ENCODE measurements at places on chromosomes 2 and 18.

DNA sequence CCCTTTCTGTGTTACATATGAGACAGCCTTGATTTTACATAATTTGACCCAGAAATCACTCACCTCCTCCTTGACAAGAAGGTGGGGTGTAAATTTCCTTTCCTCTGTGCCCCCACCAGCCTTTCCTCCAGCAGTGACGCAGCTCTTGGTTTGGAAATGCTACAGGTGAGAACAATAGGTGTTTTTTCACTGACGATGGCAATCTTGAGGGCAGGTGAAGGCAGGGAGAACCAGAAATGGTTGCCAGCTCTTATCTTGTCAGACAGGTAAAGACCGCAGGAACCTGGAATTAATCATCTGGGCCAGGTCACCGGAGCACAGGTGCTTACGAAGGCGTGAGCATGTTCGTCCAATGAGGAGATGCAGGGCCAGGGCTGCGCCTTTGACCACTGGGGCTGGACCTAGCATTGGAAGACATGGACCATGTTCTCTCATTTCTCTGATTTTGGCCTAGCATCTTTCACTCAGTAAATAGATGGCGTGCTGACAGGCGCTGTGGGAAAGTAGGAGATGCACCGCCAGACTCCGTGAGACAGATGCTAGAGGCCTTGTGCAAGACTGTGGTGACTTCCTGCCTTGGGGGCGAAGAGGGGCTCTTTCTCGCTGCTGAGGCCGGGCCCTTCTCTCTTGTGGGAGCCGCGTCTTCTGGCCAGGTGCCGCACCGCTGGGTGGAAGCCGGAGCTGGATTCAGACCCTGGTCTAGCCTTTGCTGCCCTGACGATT is 4.0 kb downstream of the CIDEA start:
- no peak for DNase-seq

GRCh38 chr2:159086826-159087225 is 118.4 kb downstream of the TANC1 start:
- DNase-seq = no peak

- DNase-seq = no peak
Measured at GRCh38 chr2:42008241-42008921, 39.4 kb upstream of the PKDCC start.

GRCh38 chr2:91477731-91478672 is 2786.5 kb downstream of the RPIA start:
- no peak for DNase-seq

DNA sequence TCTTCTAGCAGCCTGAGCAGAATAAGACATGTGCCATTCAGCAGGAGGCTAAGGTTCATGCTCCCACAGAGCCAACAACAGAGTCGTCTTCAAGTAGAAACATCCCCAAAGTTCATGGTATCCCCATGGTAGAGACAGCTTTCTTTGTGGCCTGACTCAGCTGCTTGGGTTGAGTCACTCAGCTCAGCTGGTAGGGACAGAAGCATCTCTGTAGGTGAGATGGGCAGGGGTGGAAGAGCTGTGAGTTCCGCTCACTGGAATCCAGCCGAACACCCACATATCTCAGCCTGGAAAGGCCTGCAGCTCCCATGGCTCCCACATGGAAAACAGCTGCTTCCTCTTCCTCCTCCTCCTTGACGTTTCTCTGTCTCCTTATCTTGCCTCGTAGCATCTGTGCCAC is 792.7 kb downstream of the RNF144A start:
- DNase-seq = no peak

- no peak for DNase-seq
Measured at GRCh38 chr2:23037596-23037995, 347.4 kb upstream of the KLHL29 start.

DNA sequence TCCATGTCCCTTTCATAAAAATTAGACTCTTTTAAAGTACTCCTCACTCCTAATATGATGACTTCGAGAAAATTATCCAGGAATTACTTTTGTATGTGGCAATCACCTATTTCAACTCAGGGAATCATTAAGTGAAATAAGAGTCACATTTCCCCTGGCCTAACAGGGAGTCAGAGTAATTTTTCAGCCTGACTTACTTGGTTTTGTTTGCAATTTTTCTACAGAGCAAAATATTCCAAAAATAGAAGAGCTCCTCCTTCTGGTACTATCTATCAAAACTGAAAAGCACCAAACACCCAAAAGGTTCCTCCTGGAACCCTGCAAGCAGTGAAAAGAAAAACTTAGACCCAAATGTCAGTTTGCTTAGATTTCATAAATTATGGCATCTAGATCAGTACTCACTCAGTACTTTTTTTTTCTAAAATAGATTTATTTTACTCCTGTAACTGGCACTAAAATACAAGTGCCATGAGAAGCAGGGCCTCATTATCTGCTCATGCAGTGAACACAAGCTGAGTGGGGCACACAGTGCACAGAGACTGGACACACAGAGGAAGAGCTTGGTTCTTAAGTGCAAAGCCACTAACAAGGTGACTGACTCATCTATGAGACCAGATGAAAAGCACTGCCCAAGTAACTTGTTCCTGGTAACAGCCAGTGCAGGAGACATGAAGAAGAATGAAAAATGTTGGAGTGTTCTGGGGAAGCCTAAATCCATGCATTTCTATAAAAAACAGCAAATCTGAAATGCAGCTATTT is 28.7 kb downstream of the ACAA2 start:
- peak; percentile 3 for DNase-seq

GRCh38 chr2:82811946-82812345 is 1647.1 kb downstream of the SUCLG1 start:
- no peak for DNase-seq

DNA sequence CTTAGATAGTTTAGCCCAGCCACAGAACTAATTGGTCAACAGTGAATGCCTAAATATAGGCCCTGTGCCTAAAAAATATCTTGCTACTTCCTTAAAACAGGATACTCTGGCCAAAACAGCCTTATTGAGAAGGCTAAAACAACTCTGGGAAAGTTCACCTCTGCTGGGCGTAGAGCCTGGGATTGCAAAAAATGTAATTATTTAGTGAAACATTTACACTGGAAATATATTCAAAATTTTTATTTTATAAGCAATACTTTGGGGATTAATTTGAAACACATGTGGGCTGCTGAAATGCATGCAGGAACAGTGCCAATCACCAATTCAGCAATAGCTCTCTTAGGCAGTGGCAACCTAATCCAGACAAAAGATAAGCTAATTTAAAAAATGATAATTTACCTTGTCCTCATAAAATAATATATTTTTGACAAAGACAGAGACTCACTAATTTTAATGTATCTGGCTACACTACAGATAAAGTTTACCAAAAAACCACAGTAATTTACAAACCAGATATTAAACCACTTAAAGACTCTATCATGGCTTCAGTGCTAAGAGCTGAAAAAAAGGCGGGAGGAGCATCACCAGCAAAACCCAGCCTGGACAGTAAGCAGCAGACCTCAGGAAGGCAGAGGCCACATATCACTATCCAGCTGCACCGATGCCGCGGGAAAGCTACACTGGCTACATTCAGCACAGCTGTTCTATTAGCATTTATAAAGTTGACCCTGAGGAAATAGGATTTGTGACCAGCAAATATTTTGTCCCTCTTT is 18.5 kb downstream of the TRAK2 start:
- no peak for DNase-seq

DNA sequence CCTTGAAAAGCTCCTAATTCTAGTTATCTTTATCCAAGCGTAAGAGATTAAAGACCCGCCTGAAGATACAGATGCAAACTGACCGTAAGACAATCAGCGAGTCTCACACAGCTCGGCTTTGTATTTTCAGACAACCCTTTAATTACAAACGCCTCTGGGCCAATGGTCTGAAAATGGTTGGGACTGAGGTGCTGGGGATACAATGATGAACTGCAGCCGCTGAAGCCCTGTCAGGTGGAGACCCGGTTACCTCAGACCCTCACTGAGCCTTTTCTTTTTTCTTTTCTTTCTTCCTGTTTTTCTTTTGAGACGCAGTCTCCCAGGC is 715 bp upstream of the CFAP36 start:
- DNase-seq = peak; percentile 23

GRCh38 chr2:5692561-5693286 is 540 bp downstream of the SOX11 start:
- no peak for DNase-seq

DNA sequence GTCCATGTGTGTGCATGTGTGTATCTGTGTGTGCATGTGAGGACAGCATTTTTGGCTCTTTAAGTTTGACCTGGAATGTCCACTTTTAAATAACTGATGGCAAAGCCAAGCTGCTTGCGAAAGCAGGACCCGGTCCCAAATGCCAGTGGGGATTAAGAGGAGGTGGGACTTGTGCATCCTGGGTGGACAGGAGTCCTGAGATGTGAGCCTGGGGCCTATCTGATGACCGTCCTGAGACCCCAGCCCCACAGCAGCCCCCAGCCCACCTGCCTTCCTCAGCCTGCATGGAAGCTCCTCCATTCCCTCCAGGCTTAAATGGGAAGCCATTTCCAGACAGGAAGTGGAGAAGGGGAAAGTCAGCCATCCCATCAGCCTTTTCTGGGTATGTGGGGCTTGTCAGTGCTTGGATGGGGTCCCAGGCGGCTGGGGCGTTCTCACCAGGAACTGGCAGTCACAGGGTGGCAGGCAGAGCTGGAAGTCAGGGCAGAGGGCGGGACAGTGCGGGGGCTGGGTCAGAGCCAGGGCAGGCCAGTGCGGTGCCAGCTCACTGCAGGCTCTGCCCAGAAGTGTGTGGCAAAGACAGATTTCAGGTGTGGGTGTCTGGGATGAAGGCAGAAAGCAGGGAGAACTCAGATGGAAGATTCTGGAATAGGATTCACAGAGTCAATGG is 117.8 kb downstream of the ACKR3 start:
- DNase-seq = no peak

- DNase-seq = no peak
Measured at GRCh38 chr2:207863345-207863744, 93.6 kb upstream of the FZD5 start.

GRCh38 chr2:9296559-9296958 is 89.9 kb downstream of the ASAP2 start:
- DNase-seq = no peak

GRCh38 chr2:224860786-224861185 is 144.6 kb upstream of the CCDC195 start:
- no peak for DNase-seq

DNA sequence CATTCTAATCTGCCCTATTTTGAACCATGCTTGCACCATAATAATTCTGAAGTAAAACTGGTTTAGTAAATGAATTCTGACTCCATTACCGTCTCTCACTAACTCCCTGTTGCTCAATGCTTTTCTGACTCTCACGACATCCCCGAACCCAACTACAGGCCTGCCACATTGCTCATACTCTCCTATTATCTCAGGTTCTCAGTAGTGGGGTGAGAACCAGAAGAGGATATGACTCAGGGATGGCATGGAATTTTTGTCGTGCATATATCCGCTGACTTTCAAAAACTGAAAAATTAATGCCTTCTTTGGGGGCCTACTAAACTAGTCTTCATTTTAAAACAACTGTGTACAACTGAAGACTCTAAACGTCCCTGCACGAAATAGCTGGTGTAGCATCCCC is 34.3 kb downstream of the NETO1 start:
- no peak for DNase-seq

GRCh38 chr2:232464544-232464885 is 8.6 kb downstream of the ALPI start:
- DNase-seq = no peak

DNA sequence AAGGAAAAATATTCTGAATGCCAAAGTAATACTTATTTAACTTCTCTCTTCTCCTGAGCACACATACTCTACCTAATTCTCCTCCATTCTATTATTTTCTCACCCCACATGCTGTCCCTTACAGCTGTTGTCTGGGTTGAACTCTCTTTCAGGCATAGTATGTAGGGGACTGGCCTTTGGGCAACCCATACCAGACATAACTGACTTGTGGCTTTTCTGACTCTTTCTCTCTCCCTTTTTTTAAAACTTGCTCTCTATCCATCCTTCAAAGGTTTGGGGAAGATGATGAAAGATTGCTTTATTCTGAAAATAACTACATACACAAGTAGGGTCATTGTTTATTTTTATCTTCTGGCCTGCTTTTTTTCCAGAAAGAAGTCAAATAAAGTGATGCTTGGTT is 69.9 kb upstream of the NOSTRIN start:
- no peak for DNase-seq

DNA sequence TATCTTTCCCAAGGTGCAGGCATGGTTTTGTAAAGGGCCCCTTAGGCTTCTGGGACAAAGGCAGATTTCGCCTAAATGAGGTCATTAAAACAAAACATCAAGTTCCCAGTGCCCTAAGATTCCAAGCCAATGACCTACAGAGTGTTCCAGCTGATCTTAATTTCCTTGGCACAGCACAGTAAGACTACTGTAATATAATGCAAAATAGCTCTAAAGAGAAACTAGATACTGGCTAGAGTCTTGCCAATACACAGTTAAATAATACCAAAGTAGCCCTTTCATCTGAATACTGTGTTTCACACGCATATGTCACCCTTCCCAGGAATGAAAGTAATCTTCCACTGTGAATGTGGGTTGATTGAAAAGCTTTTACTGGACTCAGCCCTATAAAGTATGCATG is 14.7 kb downstream of the GRB14 start:
- DNase-seq = no peak

- DNase-seq = no peak
Measured at GRCh38 chr2:109663721-109664120, 49.6 kb downstream of the SOWAHC start.

- no peak for DNase-seq
Measured at GRCh38 chr2:130385709-130386108, 29.9 kb downstream of the PTPN18 start.

DNA sequence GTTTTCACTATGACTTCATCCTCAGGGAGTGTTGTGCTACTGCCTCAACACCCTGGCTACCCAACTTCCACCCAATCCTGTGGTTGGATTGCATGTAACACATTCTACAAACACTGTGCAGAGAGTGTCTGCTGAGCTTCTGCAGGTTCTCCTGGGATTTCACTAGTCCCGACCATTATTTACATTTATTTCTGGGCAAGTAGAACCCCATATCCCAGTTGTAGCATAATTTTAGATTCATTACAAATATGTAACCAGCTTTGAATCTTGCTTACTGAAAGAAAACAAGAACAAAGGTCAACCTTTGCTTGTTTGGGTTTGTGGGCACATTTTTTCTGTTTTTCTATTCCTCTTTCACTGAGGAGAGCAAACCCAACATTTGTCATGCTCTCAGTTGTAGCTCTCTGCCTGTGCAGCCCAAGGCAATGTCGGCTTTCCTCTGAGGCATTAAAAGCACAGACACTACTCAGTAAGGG is 2036.1 kb upstream of the LRRTM1 start:
- no peak for DNase-seq

DNA sequence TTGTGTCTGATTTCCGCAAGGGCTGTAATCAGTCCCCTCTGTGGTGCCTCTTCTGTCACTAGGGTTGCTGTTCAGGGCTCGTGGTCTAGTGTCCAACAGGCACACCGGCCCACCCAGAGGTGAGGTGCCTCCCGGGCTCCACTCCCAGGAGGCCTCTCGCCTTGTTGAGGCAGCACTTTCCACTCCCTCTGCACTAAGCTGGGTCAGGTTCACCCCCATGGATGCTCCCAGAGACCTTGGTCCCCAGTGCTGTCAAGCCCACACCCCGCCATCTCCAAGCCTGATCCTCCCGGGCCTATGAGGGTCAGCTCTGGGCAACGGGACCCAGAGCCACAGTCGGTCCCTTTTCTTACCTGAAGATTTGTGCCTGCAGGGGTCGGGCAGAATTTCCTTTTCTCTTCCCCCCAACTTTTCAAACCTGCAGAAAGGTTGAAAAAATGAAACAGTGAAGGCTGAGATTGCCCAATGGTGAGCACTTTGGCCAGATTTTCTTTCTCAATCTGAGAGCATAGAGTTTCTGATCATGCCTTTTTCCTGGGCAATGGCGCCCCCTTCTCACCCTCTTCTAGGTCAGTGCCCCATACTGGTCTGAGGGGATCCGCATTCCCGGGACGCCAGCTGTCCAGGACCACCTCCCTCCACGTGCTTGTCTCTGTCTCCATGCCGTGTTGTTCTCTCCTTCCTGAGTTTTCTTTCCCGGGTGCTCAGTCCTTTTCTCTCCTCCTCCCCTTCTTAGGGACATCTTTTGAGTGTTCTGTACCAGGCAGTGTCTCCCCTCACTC is 148.0 kb downstream of the ASB1 start:
- no peak for DNase-seq

Data from Kasumi-1 (cell line).